ENCODE measurements at places on chromosomes 1 and 21.

DNA sequence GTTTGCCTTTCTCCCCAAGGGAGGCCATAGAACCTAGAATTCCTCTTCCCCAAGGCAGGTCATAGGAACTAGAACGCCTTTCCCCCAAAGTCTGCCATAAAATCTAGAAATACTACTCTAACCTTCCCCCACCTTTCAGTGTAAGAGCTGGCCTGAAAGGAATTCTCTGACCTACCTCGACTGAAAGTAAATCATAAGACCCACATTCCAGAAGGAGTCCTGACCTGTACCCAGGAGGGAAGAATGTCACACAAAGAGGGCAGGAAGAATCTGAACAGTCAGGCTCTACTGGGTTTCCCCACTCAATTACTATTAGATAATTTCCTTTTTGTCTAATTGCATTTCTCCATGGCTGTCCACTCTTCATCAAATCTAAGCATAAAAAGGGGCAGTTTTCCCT is 5.7 kb upstream of the ATG4C start:
- no peak for DNase-seq

DNA sequence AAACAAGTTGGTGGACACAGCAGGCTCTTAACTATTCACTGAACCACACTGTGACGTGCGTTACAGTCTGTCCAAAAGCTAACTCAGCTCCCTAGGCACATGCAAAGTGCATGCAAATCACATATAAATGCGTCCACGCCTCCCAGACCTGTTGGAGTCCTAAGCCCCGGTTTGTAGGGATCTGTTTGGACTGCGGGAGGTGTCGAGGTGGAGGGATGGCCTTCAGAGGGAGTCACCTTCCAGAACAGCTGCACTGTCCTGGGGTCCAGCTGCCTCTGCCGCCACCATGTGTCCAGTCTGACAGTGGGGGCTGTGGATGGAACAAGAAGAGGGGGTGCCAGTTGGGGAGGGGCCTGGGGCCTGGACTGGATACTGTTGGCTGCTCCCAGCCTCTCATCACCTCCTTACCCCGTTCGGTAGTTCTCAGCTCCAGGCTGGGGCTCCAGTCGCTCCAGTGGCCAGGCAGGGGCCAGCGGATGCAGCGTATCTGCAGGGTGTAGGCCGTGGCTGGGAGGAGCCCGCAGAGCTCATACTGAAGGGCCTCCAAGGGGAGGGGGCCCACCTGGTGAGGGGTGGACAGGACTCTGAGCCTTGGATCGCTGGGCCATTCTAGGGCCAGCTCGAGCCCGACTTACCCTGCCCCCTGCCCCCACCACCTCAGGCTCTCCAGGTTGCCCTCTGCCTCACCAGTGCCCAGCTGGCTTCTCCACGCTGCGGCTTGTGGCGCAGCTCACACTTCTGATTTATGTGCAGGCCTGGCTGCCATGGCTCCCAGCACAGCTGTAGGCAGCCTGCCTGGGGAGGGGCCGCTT is 7.9 kb upstream of the MRPS15 start:
- no peak for DNase-seq

- DNase-seq: no peak
These were observed 3.2 kb downstream of the FCRL2 start for GRCh38 chr1:157773493-157774350.

DNA sequence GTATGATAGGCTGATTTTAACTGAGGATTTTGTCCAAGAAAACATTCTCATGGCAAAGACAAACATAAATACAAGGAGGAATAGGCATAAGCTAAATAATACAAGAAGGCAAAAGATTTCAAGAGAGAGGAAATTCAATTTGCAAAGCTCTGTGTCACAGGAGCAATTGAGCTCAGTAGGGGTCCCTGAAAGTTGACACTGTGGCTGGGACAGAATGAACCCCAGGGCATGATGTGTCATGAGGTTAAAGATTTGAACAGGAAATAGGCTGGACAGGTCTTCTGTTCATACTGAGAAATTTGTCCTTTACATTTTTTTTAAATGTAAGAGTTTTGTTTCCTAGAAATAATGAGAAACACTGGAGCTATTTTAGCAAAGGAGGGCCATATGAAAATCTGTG is 555.4 kb upstream of the NEGR1 start:
- no peak for DNase-seq

DNA sequence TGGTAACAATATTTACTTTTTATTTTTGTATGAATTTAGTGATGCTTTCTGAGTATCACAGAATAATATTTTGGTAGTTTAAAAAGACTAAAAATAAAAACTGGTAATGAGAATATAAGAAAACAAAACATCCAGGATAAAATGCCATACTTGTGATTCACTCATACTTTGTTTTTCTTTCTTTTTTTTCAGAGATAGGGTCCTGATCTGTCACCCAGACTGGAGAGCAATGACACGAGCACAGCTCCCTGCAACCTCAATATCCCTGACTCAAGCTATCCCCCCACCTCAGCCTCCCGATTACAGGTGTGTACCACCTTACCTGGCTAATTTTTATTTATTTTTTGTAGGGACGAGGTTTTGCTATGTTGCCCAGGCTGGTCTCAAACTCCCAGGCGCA is 64.2 kb upstream of the ADAM30 start:
- no peak for DNase-seq

GRCh38 chr1:94081566-94082344 is 39.2 kb downstream of the ABCA4 start:
- DNase-seq: no peak

- no peak for DNase-seq
These were observed 29.1 kb upstream of the RGS8 start for GRCh38 chr1:182713492-182713891.

All from 8988T (cell line).